Activated CD4-positive, alpha-beta T cell treated with anti-CD3 and anti-CD28 coated beads, Interleukin-2, Interleukin-6, amounts not matched to agents 100 ng/mL and 50 ng/mL, durations not matched to agents 16 hours and 8 hours (primary cell): ENCODE measurements at places on chromosomes 12 and 14.

DNA sequence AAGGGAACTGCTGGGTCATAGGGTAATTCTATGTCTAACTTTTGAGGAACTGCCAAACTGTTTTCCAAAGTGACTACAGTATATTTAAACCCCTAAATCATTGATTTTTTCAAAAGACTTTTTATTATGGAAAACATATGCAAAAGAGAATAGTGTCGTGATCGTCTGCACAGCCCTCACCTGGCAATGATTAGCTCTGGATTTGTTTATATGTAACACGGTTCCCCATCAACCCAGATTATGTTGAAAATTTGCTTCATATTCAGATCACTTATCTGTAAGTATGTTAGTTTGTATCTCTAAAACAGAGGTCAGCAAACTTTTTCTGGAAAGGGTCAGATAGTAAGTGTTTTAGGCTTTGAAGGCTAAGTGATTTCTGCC is 52.7 kb downstream of the CCDC92 start:
- DNase-seq, result no peak

- peak; percentile 57 for DNase-seq
These were observed 5.7 kb downstream of the PTHLH start for GRCh38 chr12:27966870-27967269.

DNA sequence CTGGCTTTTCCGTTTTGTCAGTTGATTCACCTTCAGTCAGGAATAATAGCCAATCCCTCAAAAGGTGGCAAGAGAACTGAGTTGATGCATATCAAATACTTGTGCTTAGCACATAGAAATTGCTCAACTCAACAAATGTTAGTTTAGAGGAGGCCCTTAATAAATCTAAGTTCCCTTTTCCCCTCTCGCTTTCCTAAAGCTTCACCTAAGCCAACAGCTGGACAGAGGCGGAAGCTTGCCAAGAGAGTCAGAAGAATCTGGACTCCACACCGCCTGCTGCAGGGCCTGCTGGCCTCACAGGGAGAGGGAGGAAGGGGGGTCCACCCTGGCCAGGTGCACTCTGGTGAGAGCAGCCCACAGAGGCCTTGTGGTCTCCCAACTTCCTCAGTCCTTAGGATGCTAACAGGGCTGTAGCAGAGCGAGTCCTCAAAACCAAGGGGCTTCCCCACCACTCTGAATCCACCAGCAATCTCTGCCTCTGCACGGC is 213.1 kb downstream of the CHST11 start:
- DNase-seq, result peak; percentile 38

DNA sequence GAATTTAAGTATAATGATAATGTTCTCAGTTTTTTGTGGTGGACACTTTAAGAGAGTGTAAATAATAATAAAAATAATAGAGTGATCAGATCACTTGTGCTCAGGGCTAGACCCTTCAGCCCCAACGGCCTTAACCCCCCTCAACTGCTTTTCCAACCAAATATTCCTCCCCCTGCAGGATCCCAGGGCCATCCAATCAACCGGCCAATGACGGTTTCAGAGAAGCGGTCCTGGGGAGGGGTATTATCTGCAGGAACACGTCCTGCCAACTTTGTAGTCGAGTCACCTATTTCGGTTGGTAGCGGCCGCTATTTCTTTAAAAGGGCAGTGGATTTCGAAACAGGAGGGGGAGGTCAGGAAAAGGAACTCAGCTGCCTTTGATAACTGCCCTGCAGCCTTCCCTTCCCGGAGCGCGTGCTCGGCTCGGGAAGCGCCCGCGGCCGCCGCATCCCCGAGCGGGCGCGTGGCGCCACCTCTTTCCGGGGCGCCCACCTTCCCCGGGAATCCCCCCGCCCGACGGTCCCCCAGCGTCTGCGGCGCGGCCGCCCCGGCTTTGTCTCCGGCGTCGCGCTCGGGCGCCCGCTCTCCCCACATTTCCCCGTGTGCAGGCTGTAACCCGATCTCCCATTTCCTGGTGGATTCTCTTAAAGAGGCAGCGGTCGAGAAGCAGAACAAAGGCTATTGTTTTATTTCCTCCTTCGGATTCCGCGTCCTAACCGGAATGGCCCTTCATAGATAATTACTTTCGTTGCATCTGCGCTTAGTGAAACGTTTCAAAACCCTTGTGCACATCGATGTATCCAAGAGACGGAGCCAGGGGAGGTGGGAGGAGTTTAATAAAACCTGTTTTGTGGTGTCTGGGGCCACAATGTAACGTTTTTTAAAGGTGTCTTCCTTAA is 711 bp upstream of the ETV6 start:
- DNase-seq, result peak; percentile 78

- DNase-seq, result no peak
These were observed 43.0 kb downstream of the SPRING1 start for GRCh38 chr12:116694653-116695463.

- no peak for DNase-seq
These were observed 51.5 kb downstream of the HECTD4 start for GRCh38 chr12:112330706-112331105.

DNA sequence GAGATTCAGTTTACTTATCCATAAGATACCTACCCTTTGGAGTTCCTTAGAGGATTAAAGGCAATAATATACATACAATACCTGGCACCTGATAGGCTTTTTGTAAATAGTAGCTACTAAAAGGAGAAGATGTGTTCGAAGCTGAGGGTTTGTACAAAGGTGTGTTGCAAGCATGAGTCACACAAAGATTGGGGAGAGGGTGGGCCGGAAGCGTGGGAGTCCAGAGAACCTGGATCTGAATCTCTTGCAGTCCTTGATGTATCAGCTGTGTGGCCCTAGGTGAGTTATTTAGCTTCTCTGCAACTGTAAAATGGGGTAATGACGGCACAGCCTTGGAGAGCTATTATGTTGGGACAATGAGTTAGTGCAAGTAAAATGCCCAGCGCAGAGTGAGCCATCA is 61.6 kb upstream of the PSMC1 start:
- DNase-seq, result no peak

- no peak for DNase-seq
These were observed 239.7 kb upstream of the PPFIA2 start for GRCh38 chr12:81998761-81999378.

DNA sequence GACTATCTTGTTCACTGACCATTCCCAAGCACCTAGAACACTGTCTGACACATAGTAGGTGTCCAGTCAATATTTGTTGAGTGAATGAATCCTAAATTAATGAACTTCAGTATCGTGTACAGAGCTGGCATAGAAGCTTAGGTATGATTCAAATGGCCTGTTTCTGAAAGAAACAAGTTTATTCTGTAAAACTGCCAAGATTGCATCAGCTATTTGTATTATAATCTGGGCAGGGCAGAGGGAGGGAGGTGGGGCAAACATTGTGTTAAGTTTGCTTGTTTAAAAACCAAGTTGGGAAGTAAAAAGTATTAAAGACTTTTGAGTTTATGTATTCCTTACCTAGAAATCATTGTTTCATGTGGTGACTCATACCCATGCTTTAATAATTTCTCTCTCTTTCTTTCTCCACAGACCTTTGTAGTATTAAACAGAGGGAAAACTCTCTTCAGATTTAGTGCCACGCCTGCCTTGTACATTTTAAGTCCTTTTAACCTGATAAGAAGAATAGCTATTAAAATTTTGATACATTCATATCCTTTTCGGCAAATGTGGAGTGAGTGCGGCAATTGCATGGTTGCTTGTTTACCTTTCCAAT is 92.8 kb downstream of the SCN8A start:
- no peak for DNase-seq

DNA sequence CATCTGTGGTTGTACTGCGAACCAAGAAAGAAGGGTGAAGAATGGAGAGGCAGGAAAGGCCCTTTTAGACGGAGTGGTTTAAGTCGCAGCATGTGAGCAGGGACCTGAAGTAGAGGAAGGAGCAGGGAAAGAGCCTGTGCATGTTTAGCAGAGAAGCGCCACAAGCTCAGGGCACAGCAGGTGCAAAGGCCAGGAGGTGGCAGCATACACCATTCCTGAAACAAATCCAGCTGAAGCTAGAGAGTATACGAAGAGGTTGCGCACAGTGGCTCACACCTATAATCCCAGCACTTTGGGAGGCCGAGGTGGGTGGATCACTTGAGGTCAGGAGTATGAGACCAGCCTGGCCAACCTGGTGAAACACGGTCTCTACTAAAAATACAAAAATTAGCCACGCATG is 49.9 kb downstream of the HELB start:
- DNase-seq, result no peak

- DNase-seq, result no peak
These were observed 209.2 kb downstream of the PHLDA1 start for GRCh38 chr12:75822416-75822815.

DNA sequence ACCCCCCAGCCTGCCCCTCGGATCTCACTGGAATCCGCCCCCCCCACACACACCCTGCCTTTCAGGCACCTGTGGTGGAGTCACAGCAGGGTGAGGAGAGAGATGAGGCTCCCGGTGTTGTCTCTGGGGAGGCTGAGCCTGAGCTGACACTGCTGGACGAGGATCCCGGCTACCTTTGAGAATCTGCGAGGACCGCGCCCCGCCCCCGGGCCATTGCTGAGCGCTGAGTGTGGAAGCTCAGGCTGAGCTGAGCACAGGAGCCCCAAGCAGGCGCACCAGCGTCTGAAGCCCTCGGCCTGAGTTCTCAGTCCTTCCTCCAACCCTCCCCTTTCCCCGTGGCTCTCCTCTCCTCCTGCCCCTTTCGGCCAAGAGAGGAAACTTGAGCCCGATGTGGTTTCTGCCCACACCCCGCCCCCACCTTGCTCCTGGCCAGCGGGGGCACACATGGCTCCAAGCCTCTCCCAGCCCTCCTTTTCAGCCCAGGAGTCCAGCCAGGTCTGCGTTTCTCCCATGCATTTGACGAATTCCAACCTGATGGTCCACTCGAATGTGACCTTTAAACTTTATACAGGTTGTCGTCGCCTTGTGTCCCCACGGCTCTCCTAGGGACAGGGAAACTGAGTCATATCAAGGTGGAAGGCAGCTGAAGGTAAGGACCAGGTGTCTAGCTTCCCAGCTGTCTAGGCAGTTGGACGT is at the start of gene NFE2:
TSS of gene NFE2 (minus strand) at position 284 of the 696 bp plus-strand sequence. CDS start 5,767 bp downstream, outside the sequence.
- no peak for DNase-seq

GRCh38 chr14:73685328-73685727 is 28.9 kb downstream of the PNMA1 start:
- DNase-seq, result no peak

DNA sequence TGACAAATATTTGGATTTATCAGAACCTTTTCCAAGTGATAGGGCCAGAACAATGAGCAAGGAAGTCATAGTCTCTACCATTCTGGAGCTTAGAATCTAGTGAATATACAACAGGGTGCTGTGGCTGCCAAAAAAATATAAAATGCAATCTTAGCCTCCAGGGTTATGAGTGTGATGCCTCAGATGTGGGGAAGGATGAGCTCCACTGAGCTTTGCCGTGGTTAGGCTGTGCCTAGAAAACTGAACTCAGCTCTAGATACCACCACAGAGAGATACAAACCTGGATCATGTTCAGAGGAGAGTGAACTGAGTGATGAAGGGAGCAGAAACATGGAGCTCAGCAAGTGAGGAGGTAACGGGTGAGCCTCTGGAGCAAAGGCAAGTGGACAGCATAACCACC is 138.1 kb upstream of the HIF1A start:
- no peak for DNase-seq

DNA sequence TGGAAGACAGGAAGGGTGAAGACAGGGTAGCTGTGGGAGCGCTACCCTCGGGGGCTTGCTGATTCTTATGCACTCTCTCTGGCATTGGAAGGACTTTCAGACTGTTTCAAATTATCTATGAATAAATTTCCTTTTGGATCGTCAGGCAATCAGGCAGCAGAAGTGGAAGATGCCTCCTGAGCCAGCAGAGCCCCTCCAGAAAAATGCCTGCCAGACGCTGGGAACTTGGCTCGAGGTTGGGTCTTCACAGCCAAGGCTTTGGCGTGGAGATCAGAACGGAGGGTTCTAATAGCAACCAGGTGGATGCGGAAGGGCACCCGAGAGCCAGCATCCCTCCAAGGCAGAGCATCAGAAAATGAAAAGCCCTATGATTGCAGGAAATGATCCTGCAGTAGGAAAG is 119.2 kb upstream of the RFLNA start:
- DNase-seq, result no peak

DNA sequence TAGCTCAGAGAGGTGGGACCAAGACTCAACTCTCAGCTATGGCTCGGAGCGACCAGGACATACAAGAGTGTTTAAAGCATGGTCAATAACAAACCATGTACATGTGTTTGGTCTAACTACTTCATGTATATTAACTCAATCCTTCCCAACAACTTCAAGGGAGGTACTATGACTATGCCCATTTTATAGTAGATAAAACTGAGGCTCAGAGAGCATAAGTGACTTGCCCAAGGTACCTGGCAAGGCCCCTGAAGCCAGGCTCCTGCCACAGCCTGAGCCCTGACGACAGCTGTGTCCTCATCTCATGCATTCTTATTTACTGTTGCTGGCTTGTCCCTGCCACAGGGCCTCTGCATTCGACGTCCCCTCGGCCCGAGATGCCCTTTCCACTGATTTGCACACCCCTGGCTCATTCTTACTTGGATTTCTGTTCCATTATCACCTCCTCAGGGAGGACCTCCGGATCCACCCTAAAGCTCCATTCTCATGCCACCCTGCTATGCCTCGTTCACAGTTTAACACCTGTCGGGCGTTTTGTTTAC is 2.6 kb downstream of the TESC start:
- no peak for DNase-seq

DNA sequence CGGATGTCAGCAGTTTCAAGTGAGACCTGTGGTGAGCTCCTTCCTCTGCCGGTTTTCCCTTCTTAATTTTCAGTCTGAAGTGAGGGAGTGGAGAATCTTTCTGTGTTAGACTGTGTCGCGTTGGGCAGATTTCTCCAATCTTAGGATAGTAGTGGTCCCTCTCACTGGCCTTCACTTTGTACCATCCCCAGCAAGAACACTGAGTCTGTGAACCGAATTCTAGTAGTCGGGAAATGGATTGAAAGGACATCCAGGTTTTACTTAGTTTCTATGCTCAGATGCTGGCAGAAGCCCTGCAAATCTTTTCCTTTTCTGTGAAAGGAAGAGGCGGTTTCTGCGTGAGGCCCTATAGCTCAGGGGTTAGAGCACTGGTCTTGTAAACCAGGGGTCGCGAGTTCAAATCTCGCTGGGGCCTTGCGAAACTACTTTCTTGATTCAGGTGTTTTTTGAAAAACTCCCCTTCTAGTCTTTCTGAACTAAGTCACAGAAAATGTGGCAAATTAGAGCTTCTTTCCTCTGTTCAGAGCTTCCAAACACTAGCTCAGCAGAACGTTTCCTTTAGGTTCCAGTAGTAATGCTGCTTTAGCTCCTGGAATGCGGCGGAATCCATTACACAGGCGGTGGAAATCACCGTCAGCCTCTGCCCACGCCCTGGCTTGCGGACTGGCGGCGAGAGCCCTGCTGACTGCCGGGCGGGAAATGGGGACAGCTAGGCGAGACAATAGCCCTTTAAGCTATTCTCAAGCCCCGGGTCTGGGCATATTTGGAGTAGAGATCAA is 2.8 kb upstream of the RNASE4 start:
- peak; percentile 95 for DNase-seq
